Activated CD8-positive, alpha-beta T cell treated with anti-CD3 and anti-CD28 coated beads for 36 hours (primary cell): ENCODE measurements at places on chromosomes 6 and 20. TPM values are rescaled to one million over a fixed set of nuclear protein-coding genes. Genes with fewer than 3 reads are reported as not detected.

Gene TUBB2B
- 0.67 TPM for total RNA-seq

GRCh38 chr6:146593986-146594385, 4.8 kb upstream of the ADGB start:
- no peak for DNase-seq

DNA sequence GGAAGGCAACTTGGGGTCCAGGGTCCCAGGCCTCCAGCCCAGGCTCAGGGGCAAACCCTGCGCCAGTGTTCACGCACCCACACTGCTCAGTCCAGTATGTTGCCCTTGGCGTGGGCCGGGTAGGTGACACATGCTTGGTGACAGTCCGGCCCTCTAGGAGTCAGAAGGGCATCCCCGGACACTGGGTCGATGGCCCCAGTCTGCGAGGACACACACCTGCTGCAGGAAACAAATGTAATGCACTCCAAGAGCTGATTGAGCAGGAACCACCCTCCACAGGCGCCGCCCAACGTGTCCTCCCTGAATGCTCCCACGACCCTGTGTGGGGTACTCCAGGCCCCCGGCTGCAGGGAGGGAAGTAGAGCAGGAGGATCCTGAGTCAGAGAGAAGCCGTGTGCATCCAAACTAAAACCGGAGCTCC, 160.7 kb downstream of the DLL1 start:
- no peak for DNase-seq

DNA sequence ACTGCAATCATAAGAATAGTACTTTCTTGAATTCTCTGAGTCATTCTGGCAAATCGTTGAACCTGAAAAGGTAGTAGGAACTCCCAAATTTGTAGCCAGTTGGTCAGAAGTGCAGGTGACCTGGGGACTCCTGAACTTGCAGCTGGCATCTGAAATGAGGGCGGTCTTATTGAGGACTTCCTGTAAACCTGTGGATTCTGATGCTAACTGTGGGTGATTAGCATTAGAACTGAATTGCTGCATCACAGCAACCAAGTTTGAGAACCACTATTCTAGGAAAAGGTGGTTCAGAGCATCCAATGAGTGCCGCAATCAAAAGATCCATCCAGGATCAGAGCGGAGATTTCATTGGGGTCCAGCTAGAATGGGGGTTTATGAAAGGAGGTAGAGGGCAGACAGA, 50.2 kb upstream of the UTRN start:
- DNase-seq = no peak

Gene LTV1
- total RNA-seq = 31.6 TPM

GRCh38 chr6:140572129-140572528, 1197.7 kb upstream of the CITED2 start:
- DNase-seq = no peak

Gene RSPH9
- not detected for total RNA-seq

Gene GSTA2
- total RNA-seq = not detected

DNA sequence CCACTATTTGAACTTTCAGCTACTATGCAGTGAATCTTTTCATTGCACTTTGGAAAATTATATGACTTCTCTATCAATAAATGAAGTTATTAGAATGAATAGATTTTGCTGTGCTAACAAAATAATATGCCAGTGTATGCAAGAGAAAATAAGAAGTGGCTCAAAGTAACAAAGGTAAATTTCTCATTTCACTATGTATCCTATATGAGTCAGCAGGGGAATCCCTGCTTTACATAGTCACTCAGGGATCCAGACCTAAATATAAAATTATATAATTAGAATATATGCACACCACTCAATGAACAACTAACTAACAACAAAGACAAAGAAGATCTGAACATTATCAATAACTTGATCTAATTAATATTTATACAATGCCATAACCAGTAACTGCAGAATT, 390.8 kb upstream of the IRAK1BP1 start:
- no peak for DNase-seq

Gene NR2E1
- total RNA-seq = not detected

GRCh38 chr6:12422848-12423247, 132.7 kb downstream of the EDN1 start:
- DNase-seq = no peak
